Lung (tissue), 17 donors: ENCODE measurements at places on chromosomes 1 and 21.

GRCh38 chr1:210441028-210441427 lies 112.3 kb downstream of the HHAT start:
- no peak for DNase-seq

DNA sequence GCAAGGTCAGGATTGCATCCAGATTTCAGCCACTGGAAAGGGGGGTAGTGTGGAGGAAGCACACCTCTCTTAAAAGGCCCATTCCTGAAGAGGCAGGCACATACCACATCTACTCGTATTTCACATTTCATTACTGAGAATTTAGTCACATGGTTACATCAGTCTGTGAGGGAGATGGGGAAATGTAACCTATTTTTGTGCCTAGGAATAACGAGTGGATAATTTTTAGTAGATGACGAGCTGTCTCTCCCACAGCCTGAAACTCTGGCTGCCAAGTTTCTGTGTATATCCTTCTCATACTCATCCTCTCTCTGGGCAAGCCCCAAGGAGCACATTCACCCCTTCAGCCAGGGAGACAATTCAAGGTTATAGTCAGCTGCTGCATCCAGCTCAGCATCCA lies 10.3 kb upstream of the C21orf91 start:
- DNase-seq, result no peak

GRCh38 chr1:23283667-23284602 lies 60.1 kb downstream of the HNRNPR start:
- DNase-seq, result peak; percentile 31

- no peak for DNase-seq
Observed at GRCh38 chr1:147882535-147882934, 20.1 kb upstream of the GJA8 start.
